ENCODE measurements at places on chromosomes 6 and 20.

GRCh38 chr6:112033791-112034615 lies 19.9 kb upstream of the CCN6 start:
- H3K27ac ChIP-seq = no peak overlapping the region
- DNase-seq = no peak
- peaks cover 10% of the 10 kb centered on the region for H3K4me1 ChIP-seq
- no peaks in the 10 kb centered on the region for H3K36me3 ChIP-seq

DNA sequence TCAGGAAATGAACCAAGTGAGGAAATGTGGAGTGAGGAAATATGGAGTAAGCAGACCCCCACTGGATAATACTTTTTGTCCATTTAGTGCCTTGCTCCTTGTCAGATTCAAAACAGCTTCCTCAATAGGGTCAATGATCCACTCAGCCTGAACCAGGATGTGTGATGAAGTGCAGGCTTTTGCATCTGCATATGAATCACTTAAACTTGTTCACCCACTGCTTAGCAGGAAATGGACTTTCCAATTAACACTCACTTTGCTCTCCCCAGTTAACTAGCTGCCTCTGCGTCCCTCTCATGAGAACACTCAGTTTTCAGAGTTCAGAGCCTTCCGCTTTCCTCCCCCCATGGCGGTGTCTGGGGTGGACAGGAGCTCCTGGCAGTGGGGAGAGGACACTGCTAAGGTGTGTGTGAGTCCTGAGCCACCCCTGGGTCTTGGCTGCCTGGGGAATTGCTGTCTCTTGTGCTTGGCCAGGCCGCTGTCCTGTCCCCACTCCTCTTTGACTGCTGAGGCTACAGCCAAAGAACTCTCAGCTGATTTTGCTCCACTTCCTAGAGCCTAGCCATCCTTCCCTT lies 621.8 kb downstream of the CDH26 start:
- no peak overlapping the region for H3K4me3 ChIP-seq
- no peaks in the 10 kb centered on the region for H3K36me3 ChIP-seq
- no peak for DNase-seq
- H3K27ac ChIP-seq = no peak overlapping the region

DNA sequence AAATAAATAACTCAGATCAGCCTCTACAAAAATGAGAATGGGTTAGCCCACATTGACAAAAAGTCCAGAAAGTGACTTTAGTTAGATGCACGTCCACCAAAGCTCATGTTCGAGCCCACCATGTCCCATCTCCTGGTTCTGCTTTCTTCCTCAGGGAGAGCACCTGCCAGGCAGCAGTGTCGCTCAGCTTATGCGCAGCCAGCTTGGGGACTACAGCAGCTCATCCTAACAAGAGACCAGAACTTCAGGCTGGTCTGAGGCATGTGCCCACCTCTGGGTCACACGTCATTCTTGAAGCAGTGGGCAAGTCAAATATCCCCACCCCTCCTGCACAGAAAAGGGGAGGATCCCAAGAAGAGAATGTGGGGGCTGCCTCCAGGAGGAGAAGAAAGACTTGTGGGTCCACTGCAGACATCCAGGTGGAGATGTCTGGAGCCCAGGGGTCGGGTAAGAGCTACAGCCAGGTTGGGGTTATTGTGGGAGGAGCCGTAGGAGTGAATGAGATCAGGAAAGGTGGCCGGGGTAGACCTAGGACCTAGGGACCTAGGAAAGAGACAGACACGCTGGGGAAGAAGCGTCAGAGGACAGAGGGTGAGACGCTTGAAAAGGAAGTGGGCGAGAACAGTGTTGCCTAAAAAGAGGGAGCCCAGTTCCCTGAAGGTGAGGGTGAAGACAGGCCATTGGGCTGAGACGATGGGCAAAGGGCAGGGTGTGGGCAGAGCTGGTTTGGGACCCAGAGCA lies 52.5 kb downstream of the SSR1 start:
- peaks cover 16% of the 10 kb centered on the region for H3K4me1 ChIP-seq
- H3K27me3 ChIP-seq = peaks cover 20% of the 10 kb centered on the region
- H3K36me3 ChIP-seq = no peaks in the 10 kb centered on the region
- peak overlapping the region; percentile 71 for H3K4me3 ChIP-seq

- H3K27ac ChIP-seq = no peak overlapping the region
- no peak overlapping the region for H3K4me3 ChIP-seq
- DNase-seq = peak; percentile 77
- H3K27me3 ChIP-seq = peaks cover 34% of the 10 kb centered on the region
- H3K36me3 ChIP-seq = no peaks in the 10 kb centered on the region
These were observed 72.5 kb downstream of the B3GAT2 start for GRCh38 chr6:70884074-70884983.

Data from natural killer cell treated with Interleukin-12 subunit alpha and Interleukin-12 subunit beta and Interleukin-15 and Interleukin-18, amount 100 ng/mL, for 72 hours (primary cell).